T-helper 22 cell (primary cell): ENCODE measurements at places on chromosomes 2 and 18.

- no peak for DNase-seq
Observed at GRCh38 chr18:3040173-3040572, 27.2 kb upstream of the LPIN2 start.

GRCh38 chr2:217515615-217516309 lies 487.0 kb downstream of the TNS1 start:
- DNase-seq: no peak

DNA sequence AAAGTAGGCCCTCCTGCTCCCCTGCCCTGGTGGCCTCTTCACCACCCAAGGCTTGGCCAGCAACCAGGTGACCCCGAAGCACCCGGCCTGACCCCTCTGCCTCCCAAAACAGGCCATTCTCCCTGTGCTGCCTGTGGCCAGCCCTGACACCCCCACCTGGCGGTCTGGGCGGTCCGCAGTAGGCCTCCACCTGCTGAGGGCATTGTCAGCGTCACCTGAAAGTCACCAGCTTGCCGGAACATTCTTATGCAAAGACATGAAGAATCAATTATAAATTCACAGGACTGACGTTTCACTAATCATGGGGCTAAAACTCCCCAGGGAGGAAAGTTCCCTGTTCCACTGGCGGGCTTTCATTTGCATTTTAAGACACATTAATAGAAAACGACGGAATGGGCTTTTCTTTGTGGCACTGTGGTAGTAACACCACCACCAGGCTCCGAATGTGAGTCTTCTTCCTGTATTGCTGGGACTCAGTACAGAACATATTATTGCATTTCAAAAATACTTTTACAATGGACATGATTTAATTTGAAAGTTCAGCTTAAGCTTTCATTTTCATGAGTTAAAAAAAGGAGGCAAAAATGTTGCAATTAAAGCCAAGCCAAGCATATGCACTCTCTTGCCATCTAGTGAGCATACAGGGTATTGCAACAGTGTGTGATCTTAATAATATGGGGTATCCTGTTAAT lies 57.4 kb downstream of the ADI1 start:
- no peak for DNase-seq

GRCh38 chr18:42183746-42184145 lies 228.7 kb downstream of the PIK3C3 start:
- DNase-seq: no peak

DNA sequence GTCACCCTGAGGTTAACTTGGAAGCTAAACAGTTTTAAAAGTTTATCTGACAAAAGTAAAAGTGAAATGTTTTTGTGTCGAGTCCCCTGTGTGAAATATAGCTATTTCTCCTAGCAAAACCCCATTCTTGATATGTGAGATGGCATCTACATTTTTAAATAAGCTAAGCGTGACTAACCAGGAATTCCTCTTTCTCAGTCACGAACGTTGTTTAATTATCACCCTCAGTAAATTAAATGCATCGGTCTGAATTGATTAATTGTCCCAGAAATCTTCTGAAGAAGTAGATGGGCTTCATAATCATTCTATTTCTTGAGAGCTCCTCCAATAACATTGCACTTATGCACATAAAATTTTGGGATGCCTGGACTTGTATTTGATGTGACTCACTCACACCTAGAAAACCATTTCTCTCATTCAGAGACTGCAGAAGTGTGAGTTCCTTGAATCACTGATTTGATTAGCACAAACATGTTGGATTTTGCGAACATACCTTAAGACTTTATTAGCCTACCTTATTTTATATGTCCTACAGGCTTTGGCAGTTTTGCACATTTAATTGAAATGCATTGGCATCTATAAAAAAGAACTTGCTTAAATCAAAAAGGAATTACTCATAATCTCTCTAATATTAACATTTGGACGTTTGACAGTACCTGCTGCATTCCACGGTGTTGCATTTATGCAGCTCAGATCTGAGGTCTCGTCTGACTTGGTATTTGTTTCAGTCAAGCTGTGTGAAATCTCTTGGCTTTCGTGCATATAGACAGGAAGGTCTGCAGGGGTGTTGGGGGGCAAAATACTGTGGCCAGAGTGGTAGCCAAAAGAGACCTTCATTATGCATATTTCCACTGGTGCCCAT lies 475.2 kb downstream of the EPHA4 start:
- no peak for DNase-seq

DNA sequence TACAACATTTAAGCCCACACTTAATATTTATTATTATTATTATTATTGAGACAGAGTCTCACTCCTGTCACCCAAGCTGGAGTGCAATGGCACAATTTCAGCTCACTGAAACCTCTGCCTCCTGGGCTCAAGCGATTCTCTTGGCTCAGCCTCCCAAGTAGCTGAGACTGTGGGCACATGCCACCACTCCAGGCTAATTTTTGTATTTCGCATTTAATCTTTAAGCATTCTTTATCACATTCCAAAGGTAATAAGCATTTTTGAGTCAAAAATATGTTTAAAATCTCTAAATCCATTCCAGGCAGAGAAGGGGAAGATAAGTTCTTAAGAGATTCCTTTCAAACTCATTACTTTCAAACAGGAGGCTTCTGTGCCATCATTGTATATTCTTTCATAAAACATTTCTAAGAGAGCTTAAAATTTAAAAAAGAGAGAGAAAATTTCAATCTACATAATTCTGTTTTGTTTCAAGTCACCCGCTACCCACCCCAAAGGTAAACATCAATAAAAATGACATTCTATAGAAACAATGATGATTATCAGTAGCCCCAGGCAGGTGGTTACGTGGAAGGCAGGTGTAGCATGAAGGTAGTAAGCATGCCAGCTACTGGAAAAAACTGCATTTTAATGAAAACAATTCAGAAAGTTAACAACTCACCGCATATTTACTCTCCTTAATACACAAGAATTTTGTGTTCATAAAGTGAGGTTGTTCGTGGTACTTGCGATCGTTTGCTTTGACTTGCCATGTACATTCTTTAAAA lies 84.4 kb upstream of the NARS1 start:
- no peak for DNase-seq

DNA sequence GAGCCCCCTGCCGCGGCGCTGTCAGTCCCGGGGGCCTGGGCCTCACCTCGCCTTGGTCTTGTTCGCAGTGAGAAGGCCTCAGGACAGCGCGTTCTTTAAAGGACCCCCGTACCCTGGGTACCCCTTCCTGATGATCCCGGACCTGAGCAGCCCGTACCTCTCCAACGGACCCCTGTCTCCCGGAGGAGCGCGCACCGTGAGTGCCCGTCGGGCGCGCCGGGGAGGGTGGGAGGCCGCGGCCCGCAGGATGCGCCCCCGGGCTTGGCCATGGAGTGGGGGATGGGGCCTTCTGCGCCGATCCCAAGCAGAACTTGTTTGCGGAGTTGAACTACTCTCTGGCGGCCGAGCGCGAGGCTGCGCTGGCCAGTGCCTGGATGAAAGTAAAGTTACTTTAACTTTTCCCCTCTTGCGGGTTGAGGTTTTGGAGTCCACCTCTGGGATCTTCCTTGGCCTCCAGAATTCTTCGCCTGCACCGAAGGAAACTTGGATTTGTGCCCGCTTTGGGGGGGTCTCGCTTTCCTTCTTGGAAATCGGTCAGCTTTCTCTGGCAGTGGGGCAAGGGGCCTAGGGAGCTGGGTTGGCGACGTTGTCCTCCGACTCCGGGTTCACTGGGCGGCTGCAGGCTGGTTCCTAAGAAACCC lies 1.2 kb downstream of the TCF7L1 start:
- DNase-seq: no peak

GRCh38 chr2:35428548-35428947 lies 927.0 kb upstream of the CRIM1 start:
- no peak for DNase-seq
